ENCODE measurements at places on chromosomes 7 and 10.

DNA sequence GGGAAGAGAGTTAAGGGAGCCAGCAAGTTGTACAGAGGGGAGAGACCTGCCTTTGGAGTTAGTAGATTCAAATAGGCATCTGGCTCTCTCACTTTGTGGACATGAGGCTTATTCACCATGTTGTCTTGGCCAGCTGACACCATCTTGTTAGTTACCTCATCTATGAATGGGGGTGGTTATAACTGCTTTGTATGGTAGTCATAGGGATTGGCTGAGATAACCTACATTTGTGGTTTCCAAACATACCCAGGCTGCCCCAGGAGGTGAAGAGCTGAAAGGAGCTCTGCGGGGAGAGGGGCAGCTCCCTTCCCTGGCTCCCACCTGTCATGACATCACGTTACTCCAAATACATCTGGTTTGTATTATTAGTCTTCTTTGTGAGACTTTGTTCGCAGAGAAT, 393.3 kb upstream of the AUTS2 start:
- no peak for DNase-seq

GRCh38 chr7:149161241-149161848, 14.1 kb downstream of the ZNF398 start:
- DNase-seq = peak; percentile 37

DNA sequence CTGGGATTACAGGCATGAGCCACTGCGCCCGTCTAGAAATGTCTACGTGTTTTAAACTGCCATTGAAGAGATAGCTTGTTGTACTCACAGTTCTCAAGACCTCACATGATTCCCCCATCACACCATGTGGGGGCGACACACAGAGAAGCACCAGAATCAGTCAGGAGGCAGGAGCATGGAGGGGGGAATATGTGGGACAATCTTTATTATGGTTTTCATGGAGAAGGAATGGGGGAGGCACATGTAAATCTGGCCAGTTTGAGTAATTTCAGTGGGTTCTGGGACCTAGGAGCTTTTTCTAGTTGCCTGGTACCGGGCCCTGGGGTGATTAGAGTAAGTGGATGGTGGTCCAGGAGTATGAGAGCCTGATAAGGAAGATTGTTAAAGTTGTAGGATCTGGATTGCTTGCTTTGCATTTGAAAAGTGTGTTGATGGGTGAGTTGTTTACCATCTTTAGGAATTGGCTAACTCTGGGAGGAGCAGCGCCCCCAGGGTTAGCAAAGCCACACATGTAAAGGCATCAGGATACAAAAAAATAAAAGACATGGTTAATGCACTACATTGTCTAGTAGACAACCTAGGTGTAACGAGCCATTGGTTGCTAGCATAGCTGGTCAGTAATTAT, 85.4 kb upstream of the SLC13A1 start:
- DNase-seq = no peak

DNA sequence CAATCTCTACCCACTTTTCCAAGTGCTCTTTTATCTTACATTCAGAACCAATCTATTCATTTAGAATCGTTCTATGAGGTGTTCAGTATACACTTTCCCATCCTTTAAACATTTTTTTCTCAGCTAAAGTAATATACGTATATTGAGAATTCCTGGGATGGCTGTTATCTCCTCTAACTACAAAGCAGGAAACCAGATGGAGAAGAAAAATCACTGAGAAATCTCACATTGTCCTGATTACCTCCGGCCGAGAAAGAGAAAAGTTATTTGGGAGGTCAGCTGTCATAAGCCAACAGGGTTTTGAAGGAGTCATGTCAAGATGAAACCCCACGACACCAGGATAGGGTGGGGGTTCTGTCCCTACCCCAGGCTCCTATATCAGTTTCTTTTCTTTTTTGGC, 99.2 kb upstream of the KDM7A start:
- DNase-seq = no peak

GRCh38 chr7:158843771-158844170, 12.6 kb upstream of the DYNC2I1 start:
- no peak for DNase-seq

GRCh38 chr10:29649561-29650551, 15.1 kb upstream of the SVIL start:
- no peak for DNase-seq

DNA sequence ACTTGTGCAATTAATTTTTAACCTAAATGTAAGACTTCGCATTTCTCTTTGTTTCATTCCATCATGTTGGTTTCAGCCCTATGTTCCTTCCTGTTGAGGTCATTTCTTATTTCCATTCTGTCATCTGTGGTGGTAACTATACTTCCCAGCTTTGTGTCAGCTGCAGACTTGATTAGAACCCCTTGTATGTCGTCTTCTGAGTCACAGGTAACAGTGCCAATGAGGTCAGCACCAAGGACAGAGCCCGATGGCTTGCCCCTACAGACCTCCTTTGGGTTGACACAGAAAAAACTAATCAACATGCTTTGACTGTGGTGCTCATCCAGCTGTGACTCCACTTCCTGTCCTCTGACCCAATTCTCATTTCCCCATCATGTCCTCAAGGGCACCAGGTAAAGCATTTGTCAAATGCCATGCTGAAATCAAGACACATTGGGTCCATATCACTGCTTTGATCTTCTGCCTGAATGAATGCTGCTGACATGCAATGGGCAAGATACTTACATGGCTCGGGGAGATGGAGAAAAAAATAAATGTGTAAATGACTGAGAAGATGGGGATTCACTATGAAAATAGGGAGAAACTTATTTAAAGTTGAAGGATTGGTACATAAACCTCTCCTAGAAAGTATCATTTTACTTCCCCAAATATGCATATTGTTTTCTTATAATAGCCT, 25.6 kb upstream of the CRTAC1 start:
- peak; percentile 13 for DNase-seq

- DNase-seq = no peak
Observed at GRCh38 chr7:1388703-1389335, 70.5 kb downstream of the MICALL2 start.

DNA sequence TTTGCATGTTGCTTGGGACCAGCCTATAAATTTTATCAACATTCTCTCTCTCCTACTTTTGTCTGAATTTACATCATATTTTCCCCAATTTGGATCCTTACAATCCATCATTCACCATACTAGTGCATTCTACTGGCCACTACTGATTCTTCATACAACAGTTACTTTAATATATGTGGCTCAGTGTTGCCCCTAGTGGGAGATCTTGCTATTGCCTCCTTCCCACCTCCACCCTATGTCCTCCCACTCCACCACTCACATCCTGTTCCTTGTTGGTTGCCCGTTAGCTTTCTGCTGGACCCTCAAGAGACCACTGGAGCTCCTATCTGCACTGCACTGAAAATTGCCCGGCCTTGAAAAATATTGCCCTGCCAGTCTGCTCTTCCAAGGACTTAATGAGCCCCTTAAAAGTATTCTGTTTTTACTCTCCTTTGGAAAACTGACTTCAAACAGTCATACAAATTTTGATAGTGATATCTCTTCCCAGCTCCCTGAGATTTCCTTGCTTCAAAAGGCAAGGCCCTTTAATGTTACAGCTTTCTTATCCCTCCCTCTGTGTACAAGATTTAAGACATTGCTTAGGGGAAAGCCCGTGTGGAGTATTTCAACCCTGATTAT, 243.2 kb upstream of the TMEM229A start:
- DNase-seq = no peak

DNA sequence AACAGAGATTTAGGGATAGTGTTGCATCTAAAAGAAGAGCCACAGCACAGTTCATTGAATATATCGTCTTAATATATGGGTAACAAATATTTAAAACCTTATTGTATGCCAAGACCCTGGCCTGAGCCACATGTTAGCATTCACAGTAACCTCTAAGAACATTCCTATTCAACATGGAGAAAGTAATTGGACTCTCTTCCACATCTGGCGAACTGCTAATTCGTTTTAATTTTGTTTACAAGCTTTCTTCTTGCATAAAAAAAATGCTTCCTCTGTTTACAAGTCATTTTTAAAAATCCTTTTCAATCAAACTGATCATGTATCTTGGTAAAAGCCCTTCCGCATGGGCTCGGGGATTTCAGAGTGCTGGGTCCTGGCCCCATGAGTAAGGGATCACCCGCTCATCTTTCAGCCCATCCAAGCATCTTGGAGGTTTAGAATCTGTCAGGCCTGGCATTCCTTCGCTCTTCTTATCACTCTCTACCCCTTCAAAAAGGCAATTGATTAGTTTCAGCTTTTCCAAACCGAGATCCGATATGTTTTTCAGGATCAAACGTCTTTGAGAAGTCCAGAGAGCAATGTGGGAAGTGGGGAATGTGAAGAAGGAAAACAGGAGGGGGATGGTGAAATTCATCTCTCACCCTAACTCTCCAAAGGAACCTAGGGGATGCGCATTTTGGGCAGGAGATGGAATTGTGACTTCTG, 7.3 kb downstream of the TWIST1 start:
- DNase-seq = no peak

DNA sequence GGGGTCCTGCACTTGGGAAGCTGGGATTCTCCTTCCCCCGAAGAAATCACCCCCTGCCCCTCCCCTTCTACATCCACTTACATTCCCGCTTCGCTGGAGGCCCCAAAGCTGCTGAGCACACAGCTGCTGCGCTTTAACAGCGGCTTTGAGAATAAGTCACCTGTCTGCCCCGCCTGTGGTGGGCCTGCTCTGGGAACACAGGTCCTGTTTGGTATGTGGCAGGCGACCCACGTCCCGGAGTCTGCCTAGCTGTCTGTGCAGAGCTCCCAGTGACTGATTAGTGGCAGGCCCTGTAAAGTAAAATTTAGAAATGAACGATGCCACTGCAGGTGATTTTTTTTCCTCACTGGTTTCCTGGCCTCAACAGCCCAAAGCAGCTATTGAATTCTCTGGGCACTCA, 47.0 kb downstream of the CDH23 start:
- DNase-seq = no peak

DNA sequence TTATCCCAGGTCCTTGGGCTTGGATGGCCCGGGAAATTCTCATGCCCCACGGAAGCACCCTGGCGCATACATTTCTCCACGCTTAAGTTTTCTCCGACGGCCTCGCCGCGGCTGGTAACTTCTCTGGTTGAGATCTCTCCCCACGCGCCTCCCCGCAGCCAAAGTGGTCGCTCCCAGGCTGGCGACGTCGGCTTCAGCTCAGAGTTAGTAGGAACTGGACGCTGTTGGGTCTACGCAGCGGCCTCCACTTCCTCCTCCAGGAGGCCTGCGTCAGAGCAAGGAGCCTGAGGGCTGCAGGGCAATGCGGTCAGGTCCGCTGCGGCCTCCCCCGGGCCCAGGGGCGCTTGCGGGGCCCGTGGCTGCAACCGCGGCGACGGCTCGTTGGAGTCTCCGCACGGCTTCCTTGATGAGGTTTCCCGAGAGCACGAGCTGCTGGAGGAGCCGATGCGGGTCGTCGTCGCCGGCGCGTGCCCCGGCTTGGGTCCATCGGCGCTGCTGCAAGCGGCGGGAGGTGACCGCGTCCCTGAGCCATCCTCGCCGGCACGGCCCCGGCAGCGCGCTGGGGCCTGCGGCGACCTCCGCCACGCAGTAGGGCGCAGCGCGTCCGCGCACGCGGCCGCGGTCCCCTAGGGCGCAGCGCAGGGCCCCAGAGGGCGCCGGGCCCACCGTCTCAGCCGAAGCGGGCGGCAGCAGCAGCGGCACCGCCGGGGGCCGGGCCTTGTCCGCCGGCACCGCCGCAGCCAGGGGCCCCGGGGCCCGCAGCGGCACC, 744 bp downstream of the FRAT2 start:
- DNase-seq = peak; percentile 46

DNA sequence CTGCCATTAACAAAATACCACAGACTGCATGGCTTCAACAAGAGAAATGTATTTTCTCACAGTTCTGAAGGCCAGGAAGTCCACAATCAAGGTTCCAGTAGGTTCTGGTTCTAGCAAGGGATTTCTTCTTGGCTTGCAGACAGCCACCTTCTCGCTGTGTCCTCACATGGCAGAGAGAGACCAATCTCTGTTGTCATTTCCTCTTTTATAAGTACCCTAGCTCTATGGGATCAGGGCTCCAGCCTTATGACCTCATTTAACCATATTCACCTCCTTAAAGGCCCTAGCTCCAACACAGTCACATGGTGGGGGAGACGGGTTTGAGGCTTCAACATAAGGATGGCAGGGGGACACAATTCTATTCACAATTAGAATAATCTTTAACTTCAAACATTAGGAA, 23.6 kb downstream of the ABI1 start:
- no peak for DNase-seq

GRCh38 chr7:141660259-141660658, 41.7 kb downstream of the DENND11 start:
- no peak for DNase-seq

DNA sequence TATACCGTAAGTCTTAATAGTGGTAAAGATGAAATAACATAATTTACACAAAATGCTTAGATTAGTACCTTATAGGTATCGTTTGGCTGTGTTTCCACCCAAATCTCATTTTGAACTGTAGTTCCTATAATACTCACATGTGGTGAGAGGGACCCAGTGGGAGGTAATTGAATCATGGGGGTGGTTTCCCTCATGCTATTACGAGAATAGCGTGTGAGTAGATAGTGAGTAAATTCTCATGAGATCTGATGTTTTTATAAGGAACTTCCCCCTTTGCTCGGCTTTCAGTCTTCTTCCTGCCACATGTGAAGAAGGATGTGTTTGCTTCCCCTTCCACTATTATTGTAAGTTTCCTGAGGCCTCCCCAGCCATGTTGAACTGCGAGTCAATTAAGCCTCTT, 426.3 kb upstream of the POT1 start:
- DNase-seq = no peak

DNA sequence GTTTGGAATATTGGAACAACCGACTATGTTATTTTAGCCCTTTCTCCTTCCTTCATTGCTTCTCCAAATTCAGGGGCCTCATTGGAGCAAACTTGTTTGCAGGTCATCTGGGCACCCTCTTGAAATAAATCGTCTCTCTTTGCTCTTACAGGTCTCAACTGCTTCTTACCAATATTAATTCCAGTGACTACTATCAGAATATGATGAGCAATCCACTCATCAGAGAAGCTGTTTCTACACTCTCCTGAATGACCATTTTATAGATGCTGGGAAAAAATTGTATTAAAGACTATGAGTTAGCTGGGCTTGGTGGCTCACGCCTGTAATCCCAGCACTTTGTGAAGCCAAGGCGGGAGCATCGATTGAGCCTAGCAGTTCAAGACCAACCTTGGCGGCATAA, 12.5 kb upstream of the HNRNPF start:
- no peak for DNase-seq

GRCh38 chr7:139721417-139721816, 56.4 kb downstream of the HIPK2 start:
- no peak for DNase-seq

DNA sequence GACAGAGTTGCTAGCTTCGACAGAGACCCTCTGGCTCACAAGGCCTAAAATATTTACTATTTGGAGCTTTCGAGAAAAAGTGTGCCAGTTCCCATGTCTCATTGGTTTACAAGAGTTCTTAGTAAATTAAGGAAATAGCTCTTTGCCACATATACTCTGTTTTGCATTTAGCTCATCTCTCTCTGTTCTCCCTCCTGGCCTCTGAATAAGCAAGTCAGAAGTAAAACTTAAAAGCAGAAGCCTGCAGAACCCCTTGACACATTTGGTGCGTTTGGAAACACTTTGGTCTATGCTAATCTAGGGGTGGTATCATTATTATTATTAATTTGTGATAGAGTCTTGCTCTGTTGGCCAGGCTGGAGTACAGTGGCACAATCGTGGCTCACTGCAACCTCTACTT, 6.4 kb downstream of the CARD11 start:
- no peak for DNase-seq

GRCh38 chr7:37065779-37066271, 341.5 kb upstream of the AOAH start:
- DNase-seq = peak; percentile 64

- no peak for DNase-seq
Observed at GRCh38 chr7:129843365-129843898, 109.3 kb downstream of the UBE2H start.
